ENCODE measurements at places on chromosomes 7 and 10.

GRCh38 chr7:79376299-79377025 is 77.0 kb downstream of the MAGI2 start:
- no peak for ATAC-seq

GRCh38 chr7:139750459-139751095 is 27.2 kb downstream of the HIPK2 start:
- ATAC-seq: no peak

DNA sequence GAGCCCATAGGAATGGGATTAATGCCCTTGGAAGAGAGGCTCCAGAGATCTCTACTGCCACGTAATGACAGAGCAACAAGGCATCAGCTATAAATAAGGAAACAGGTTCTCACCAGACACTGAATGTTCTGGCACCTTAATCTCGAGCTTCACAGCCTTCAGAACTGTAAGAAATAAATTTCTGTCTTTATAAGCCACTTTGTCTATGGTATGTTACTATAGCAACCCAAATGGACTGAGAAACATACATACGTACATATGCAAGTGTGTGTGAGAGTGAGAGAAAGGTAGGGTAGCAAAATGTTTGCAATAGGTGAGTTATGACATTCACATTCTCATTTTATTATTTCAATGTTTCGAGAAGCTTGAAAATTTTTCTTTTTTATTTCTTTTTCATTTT is 22.1 kb upstream of the HTR5A start:
- no peak for ATAC-seq

DNA sequence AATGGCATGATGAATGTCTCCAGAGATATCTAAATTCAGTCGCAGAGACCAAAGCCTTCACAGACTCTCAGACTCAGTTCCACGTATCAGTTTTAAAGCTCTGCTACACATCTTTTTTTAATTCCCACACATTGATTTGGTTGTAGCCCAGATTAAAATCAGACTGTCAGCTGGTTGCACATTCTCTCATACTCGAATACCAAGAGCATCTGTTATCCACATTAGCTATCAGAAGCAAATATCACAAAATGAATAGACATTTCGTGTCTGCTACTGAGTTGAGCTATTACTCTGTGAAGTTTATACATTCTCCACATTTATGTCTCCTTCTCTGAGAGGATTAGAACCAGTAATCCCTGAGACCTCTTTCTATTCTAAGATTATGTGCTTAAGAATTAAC is 229.2 kb downstream of the GPAM start:
- no peak for ATAC-seq

DNA sequence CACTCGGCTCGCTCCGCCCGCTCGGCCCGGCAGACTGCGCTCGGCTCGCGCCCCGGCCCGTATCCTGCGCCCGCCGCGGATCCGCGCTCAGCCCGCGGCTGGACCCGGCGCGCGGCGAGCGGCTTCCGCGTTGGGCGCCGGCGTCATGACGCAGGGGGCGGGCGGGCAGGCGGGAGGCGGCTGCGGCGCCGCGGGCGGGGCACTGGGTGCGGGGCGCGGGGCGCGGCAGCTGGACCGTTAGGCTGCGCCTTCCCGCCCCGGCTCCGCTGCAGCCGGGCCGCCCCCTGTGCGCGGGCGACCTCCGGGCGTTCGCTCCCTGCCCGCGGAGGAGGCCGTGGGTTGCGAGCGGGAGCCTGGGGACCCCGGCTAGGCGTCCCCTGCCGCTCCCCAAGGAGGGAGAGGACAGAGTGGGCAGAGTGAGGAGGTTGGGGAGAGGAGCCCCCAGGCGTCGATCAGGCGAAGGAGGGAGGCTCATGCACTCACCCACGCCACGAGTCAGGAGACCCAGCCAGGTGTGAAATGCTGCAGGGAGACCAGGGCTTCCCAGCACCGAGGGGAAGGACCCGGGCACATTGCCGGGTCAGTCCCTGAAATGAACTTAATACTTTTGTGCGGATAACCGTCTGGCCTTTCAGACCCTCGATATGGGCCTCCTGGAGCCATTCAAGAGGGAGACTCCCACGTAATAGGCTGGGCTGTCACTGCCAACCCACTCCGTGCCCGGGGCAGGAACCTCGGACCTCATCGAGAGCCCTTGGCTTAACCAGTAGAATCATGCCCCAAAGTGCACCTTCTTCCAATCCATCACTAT is at the start of gene PIP4K2A:
TSS of gene PIP4K2A (minus strand) at position 100 of the 811 bp plus-strand sequence. CDS start 252 bp downstream, outside the sequence.
- ATAC-seq: peak; percentile 84

- no peak for ATAC-seq
These were observed 165.9 kb downstream of the CUX1 start for GRCh38 chr7:101983147-101983811.

DNA sequence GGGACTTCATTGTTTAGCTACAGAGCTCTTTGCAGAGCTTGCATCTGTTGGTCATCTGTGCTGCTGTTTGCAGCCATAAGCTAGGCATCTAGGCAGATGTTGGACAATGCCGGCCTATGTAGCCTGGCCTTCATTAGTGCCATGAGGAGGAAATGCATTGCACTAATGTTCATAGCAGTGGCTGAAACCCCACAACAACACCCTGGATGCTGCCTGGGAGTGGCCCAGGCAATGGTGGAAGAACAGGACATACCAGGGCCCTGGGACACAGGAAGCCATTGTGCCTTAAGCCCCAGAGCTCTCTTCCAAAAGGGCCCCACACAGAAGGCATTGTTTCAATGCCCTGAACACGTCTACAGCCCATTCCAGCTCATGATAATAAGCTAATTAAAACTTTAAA is 131.5 kb upstream of the LYZL1 start:
- no peak for ATAC-seq

- ATAC-seq: no peak
These were observed 533 bp upstream of the DMTF1 start for GRCh38 chr7:87151729-87152111.

DNA sequence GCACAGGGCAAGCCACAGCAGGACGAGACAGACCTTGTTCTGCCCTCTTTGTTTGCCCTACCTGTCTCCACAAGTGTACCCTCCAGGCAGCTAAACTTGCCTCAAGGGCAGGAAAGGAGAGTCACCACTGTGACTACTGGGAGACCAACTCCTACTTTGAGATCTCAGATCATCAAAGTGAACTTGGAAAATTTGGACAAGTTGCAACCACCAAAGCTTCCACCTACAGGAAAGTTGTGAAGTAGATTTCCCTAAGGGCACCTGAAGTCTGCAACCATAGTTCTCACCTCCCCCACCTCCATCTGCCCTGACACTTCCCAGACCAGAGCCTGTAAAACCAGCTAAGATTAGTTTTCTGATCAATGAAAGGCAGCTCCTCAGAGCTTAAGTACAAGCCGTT is 2.5 kb upstream of the WDR91 start:
- no peak for ATAC-seq

GRCh38 chr7:20089431-20089830 is 127.8 kb downstream of the MACC1 start:
- no peak for ATAC-seq

- no peak for ATAC-seq
These were observed 563.6 kb upstream of the SEMA3D start for GRCh38 chr7:85750454-85750949.

Measured in activated CD4-positive, CD25-positive, alpha-beta regulatory T cell treated with anti-CD3 and anti-CD28 coated beads, Interleukin-2, amount 50 U/mL, for 24 hours (primary cell).